ENCODE measurements at places on chromosomes 7 and 10.

DNA sequence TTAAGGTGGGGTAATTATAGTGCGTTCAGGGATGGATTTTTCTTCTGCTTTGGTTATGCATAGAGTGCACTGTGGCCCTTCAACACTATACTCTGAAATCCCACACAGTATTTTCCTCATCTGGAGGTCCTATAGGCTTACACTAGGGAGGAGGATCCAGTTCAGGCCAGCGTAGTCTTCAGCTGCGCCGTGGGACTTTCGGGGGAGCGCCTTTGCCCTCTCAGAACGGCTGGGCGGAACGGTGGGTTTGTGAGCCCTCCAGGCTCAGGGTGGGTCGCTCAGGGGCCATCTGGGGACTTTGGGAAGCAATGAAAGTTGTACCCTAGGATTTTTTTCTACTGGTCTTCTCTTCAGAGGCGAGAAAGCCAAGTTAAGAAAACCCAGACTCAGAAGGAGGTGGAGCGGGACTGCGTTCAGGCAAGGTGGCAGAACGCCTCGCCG lies 652 bp upstream of the VPS26A start:
- DNase-seq: peak; percentile 51

DNA sequence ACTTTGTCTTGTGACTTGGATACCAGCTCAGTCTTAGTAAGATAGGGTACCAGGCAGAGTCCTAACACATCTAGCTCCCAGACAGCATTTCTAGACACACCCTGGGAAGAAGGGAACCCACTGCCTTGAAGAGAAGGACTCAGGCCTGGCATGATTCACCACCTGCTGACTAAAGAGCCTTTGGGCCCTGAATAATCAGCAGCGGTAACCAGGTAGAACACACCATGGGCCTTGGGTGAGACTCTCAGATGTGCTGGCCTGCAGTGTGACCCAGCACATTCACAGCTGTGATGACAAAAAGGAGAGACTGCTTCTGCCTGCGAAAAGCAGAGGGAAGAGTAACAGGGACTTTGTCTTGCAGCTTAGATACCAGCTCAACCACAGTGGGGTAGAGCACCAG lies 10.4 kb upstream of the TNKS2 start:
- DNase-seq: no peak

- no peak for DNase-seq
Measured at GRCh38 chr10:79947083-79947415, 1.9 kb downstream of the SFTPD start.

DNA sequence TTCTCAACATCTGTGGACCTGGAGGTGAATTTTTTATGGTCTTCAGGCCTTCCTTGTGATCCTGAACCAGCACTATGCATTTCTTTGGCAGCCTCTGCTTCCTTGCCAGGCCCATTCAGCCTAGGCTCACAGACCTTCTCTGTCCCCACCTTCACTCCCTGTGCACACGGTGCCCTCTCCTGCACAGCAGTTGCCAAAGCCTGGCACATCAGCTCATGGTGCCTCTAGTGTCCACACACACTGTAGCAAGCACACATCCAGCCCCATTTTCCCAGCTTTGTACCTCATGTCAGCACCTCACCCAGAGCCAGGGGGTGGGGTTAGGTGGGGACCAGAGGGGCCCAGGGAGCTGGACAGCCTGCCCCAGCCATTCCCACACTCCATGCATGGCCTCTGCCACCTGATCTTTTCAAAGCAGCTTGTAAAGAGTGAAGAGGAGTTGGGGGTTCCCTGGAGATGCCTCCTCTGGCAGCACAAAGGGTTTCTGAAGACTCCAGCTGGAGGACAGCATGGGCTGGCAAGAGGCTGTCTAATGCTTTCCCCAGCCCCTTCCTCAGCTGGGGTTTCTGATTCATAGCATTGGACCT lies 57.9 kb upstream of the TMEM72 start:
- peak; percentile 47 for DNase-seq

- peak; percentile 6 for DNase-seq
Measured at GRCh38 chr10:101355072-101355706, 1.2 kb downstream of the BTRC start.

DNA sequence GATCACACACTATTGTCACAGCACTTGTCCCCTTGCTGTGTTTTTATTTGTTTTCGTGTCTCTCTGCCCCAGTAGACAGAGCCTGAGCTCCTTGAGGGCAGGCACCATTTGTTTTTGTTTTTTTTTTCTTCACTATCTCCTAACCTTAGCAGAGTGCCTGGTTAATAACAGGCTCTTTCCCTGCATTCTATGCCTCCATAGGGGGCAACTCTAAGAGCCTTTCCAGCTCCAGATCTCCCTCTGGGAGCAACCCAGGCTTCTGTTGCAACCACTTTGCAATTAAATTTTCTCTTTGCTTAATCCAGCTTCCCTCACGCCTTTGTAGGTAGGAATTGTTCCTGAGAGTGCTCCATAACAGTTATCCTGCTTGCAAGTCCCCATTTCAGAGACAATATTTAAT lies 148.4 kb downstream of the PLXDC2 start:
- no peak for DNase-seq
